ENCODE measurements at places on chromosomes 4 and X. TPM values are rescaled to one million over a fixed set of nuclear protein-coding genes. Genes with fewer than 3 reads are reported as not detected.

The HTR2C gene
- not detected for polyA plus RNA-seq

The PAGE2B gene
- not detected for polyA plus RNA-seq

GRCh38 chrX:29662759-29663503 is 552.4 kb upstream of the MAGEB2 start:
- no peak for DNase-seq

DNA sequence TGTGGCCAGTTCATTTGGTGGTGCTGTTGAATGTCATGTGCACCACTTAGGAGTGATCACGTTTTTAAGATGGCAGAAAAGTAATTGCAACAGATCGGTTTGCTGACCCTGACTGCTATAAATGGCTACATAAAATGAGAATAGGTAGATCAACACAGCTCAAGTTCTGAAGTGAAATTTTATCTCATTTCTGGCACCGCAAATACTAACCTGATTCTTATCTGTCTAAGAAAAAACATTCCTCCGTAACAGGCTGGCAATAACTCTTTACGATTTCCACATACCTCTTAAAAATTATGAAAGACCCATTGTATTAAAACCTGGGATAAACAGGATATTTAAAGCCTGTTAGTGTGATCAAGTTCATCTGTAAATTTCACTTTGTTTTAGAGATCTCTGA is 387.5 kb downstream of the PDGFC start:
- DNase-seq = peak; percentile 60

DNA sequence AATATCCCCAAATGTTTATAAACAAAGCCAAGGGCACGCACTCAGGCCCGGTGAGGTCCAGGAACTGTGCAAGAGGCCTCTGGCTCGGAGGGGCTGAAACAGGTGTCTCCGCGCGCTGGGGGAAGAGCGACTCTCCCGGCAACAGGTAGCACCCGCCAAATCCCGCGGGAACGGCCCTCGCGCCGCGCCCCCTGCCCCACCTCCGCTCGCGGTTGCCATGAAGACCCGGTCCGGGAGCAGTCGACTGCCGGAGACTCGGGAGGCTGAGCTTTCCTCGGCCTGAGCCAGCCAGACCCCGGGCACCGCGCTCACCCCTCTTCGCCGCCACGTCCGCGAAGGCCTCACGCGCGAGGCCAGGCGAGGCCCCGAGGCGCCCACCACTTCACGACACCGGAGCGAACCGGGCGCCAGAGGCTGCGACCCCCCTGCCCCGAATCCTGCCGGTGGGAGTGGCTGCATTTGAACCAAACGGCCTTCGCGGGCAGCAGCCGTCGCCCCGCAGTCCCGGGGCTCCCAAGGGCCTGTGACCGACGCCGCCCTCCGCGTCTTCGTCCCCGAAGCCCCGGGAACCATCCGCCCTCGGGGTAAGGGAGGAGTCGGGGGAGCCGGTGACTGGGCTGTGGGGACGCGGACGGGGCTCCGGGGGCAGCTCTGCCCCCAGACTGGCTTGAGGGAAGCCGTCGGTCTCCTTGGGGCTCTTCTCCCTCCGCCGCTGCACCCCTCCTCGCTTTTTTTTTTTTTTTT is at the start of gene NSUN7:
NSUN7 (plus strand) TSS at position 239 of the 744 bp plus-strand sequence. CDS start 739 bp downstream, outside the sequence.
- peak; percentile 93 for DNase-seq

- no peak for DNase-seq
Measured at GRCh38 chr4:5084911-5085475, 33.7 kb downstream of the STK32B start.

DNA sequence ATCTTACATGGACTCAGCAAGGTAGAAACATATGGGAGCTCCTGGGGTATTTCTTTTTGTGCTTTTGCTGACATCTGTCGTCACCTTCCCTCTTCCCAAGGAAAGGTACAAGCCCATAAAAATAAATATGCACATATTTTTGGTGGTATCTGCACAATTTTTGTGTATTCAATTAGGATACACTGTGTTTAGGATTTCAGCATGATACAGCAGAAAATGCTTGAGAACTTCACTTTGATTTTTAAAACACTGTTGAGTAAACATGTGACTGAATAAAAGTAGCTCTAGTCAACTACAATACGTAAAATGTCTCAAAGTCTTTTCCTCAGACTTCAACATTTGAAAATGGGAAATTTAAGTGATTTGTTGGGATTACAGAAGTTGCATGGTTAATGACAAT is 99.4 kb upstream of the SPANXC start:
- DNase-seq = no peak

DNA sequence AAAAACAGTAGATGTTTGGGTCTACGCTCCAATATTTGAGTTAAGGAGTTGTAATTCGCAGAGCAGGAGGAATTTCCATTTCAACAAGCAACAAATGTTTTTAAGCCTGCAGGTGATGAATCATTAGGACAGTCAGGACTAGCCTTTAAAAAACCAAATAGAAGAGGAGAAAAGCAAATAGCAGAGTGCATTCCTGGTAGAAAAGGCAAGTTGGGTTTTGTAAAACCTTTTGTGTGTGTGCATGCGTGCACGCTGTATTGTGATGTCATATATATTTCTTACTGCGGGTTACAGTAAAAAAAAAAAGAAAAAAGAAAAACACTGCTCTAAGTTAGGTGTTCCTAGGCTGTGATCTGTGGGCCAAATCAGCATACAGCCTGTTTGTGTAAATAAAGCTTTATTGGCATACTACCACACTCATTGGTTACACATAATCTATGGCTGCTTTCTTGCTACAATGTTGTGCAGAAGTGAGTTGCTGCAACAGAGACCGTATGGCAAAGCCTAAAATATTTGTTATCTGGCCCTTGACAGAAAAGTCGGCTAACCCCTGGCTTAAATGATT is 135.6 kb downstream of the MID1 start:
- no peak for DNase-seq

DNA sequence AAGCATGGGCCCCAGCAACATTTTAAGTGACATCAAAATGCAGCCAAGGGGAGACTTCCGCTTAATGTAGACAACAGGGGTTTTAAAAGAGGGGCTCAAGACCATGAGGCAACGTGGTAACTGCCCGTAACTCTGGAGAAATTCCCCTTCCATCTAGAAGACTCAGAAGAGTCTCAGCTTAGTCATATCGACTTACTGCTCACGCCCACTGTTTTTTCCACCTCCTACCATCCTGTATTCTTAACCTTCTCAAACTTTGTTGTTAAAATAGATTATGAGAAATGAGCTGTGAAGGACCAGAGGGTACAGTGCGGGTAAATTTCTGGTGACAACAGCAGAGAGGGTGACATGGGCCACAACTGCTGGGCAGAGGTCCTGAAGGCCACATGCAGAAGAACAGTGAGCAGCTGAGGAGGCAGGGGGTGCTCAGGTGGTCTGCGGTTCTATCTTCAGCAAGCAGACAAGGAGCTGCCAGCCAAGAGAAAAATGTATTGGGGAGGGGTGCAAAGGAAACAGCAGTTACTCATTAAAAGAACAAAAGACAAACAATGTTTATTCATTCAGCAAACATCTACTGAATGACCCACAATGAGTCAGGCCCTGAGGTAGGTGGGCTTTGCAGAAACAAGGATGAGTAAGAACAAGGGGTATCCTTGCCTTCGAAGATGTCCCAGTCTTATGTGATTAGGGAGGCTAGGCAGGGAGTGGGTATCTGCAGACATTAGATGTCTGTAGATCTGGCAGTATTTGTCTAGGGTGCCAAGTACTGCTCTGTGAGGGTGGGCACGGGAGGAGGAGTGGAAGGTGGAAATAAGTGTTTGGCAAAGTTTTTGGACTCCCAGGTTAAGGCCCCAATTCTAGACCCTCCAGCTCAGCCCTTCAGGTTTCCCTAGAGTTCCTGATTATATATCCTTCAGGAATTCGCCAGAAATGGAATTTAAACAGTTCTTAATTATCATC is 175.3 kb downstream of the TSPAN5 start:
- DNase-seq = no peak
